Muscle of back (tissue), 13 donors: ENCODE measurements at places on chromosomes 7 and 10. TPM values are rescaled to one million over a fixed set of nuclear protein-coding genes. Genes with fewer than 3 reads are reported as not detected.

GRCh38 chr7:75967487-75967997 is 26.9 kb downstream of the TMEM120A start:
- DNase-seq, result no peak

DNA sequence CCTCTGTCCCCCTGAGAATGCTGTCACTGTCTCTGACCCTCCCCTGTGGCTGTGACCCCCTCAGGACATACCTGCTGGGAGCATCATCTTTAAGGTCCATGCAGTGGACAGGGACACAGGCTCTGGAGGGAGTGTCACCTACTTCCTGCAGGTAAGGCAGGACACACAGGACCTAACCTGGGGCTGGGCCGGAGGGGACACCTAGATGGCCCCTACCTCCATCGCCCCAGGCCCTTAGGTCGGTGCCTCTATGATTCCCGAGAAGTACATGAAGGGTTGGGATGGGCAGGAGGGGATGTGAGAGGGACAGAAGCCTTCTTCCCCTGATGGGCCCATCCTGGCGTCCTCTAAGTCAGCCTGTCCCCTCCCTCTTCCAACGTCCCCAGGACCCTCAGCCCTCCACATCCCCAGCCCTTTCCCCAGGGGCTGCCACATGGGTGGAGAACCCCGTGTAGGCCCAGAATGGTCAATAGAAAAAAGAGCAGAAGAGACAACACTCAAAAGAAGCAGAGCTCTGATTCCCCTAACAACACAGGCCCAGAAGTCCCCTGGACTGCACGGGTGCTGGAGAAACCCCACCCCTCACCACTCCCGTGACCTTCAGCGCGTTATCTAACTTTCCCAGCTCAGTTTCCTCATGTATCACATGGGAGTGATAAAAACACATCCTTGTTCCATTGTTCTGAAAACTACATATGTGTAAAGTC is 6.4 kb downstream of the CDHR1 start:
- no peak for DNase-seq

GRCh38 chr7:42085531-42085930 is 151.5 kb downstream of the GLI3 start:
- DNase-seq, result no peak

Gene NKX6-2
- 8.3 TPM for polyA plus RNA-seq

Gene LIPF
- polyA plus RNA-seq, result not detected

Gene SRGN
- 16.2 TPM for polyA plus RNA-seq
